ENCODE measurements at places on chromosomes 16 and 17.

DNA sequence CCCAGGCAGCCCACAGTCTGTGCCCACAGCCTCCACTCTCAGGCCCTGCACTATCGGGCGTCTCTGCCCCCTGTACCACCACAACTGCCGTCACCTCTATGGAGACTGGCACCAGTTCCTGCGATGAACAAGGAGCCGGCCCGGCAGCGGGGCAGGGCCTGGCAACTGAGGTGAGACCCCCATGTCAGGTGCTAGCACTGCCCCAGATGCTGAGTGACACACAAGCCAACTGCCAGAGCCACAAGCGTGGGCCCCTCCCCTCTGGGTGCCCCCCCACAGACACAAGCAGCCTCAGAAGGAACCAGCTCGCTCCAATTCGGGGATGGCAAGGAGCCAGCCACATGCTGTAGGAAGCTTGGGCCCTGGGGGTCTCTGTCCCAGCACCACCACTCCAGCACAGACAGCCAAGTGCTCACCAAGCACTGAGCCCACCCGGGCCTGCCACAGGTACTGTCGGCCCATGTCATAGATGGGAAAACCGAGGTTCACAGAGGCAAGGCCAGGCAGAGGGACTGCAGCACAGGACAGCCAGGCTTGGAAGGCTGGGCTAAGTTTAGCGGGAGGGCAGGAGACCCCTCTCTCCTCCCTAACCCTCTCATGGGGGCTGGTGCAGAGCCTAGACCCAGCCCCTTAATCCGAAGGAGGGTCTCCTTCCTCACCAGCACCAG lies 1.5 kb upstream of the PVALEF start:
- DNase-seq, result no peak

DNA sequence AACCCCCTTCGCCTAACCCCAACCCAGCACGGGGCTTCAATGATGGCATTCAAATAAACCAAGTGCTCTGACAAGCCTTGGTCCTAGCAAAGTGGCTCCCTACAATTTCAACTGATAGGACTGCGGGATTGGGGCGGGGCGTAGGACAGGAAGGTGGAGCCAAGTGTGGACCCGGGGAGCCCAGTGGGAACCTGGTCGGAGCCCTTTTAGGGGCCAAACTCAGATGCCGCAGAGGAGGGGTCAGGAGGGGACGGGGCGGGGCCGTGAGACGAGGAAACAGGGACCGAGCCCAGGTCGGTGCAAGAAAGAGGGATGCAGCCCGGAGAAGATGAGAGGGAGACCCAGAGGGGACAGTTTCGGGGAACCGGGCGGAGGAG lies 13.2 kb upstream of the CDIPT start:
- DNase-seq, result no peak

DNA sequence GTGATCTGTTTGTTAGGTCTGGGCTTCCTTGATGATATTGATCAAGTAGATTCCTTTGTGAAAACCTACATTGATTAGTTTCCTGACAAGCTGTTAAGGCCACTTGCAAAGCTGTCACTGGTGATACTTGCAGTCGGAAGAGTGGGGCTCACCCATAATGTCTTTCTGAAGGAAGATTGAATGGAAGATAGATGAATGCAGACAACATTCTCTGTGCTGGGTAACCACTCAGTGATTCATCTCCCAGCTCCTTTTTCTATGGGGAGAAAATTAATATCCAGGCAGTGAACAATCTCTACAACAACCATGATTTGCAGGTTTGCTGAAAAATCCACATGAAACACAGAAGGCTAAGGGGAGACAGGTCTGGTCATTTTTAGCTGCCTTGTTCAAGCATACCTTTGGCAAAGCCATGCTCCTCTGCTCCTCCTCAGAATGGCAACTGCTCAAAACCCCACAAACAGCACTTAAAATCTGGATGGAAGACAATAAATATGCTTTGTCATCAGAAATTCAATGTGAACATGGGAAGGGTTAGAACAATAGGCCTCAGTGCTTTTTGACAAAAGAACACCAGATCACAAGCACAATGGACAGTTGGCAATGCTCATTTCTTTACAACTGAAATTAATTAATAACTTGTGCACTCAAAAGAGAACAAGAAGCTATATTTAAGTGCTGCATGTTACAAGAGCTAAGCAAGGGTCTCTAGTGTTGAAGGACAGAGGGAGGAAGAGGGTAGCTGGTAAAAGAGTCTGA lies 495.4 kb downstream of the TOX3 start:
- no peak for DNase-seq

DNA sequence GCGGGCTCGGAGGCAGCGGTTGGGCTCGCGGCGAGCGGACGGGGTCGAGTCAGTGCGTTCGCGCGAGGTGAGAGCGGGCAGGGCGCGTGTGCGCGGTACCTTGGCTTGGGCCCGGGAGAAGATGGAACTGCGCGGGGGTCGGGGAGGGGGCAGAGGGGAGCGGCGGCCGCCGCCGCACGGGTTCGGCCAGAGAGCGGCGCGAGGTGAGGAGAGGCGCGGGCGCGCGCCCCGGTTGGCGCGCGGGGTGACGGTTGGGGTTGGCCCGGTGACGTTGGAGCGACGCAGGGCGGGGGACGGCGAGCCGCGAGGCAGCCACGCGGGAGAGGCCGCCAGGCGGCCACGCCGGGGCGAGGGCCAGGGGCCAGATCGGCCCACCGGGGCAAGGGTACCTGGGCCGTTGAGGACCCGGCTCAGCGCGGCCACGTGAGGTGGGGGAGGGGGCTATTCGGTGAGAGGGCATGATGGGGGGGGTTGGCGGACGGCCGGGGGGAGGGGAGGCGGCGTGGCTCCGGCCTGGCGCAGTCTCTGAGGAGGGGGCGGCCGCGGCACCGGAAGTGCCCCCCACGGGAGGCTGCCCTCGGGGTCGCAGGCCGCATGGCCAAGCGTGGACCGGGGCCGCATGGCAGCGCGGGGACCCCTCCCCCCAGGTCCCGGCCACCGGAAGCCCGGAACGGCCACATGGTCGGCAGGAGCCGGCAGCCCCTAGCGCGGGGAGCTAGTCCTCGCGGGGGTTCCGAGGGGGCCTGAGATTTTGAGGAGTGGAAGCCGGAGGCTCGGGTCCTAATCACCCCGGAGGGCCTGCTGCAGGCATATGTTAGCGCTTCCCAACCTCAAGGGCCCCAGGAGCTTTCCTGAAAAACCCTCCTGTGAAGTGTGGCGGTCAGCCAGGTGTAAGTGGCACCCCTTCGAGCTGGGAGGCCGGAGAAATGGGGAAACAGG lies 527 bp downstream of the EIF5A start:
- no peak for DNase-seq

GRCh38 chr17:44324092-44324570 lies 492 bp downstream of the SLC25A39 start:
- DNase-seq, result no peak

GRCh38 chr17:4986951-4987766 lies at the start of gene CAMTA2:
TSS of gene CAMTA2 (minus strand) at chr17:4987675. CDS start at chr17:4986222, 1,453 bp downstream.
- no peak for DNase-seq

GRCh38 chr17:74520790-74521480 lies 10.3 kb downstream of the CD300LB start:
- DNase-seq, result no peak

- DNase-seq, result no peak
Measured at GRCh38 chr17:72123530-72124437, 3.0 kb downstream of the SOX9 start.

DNA sequence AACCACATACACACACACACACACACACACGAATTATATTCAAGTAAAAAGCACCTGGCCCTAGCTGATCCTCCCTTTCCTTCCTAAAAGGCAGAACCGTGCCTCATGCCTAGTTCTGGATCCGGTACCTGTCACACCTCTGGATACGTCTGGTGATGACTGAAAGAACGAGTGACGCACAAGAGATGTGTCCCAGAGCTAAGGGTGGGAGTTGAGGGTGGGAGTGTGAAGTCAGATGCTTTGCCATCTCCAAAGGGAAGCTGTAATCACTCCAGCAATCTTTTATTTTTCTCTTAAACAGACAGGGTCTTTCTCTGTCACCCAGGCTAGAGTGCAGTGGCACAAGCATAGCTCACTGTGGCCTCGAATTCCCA lies 26.5 kb upstream of the GSG1L start:
- no peak for DNase-seq

DNA sequence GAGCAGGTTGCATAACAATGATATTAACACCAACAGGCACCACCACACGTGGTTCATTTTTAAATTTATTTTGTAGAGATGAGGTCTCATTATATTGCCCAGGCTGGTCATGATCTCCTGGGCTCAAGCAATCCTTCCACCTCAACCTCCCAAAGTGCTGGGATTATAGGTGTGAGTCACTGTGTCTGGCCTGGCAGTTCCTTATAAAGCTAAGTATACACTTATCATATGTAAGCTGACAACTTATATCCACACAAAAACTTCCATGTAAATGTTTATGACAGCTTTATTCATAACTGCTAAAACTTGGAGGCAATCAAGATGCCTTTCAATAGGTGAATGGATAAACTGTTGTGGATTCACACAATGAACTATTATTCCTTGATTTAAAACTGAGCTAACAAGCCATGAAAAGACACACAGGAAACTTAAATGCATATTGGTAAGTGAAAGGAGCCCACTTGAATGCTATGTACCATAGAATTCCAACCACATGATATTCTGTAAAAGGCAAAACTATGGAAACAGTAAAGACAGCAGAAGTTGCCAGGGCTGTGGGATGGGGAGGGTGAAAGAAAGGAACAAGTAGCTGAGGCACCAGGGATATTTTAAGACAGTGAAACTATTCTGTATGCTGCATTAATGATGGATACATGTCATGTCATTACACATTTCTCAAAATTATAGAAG lies 156.5 kb upstream of the KCNJ18 start:
- DNase-seq, result no peak

- no peak for DNase-seq
Measured at GRCh38 chr16:56321571-56321970, 103.8 kb downstream of the AMFR start.

DNA sequence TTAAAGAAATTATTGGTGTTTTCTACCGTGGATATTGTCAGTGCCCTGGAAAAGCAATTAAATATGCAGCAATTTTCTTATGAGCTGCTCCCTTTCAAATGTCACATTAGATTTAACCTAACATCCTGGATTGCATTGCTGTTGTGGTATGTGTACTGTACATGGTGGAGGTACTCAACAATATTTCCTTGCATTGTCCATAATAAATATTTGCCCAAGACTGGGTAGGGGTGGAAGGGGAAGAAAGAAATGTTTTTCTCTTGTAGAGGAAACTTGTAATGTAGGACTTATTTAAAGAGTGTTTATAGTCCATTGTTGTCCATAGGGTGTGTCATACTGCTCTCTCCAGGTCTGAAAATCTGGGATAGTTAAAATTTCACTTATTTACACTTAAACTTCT lies 346.2 kb upstream of the TBX2 start:
- no peak for DNase-seq

DNA sequence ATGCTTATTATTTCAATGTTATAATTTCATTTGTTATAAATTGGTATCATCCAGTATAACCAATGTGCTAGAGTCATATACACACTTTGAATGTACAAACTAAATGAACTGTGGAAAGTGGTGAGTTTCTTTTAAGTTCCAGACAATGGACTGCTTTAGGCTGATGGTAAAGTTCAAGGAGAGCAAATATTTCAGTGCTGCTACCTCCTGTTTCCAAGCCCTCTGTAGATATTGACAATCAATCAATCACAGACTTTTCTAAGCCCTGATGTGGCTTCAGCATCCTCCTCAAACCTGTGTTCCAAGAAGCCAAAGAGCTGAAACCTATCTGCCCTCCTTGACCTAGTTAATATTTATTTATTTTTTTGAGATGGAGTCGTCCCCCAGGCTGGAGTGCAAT lies 28.2 kb upstream of the SREBF1 start:
- DNase-seq, result no peak

- no peak for DNase-seq
Measured at GRCh38 chr16:66576296-66576695, 3.0 kb upstream of the CMTM2 start.

DNA sequence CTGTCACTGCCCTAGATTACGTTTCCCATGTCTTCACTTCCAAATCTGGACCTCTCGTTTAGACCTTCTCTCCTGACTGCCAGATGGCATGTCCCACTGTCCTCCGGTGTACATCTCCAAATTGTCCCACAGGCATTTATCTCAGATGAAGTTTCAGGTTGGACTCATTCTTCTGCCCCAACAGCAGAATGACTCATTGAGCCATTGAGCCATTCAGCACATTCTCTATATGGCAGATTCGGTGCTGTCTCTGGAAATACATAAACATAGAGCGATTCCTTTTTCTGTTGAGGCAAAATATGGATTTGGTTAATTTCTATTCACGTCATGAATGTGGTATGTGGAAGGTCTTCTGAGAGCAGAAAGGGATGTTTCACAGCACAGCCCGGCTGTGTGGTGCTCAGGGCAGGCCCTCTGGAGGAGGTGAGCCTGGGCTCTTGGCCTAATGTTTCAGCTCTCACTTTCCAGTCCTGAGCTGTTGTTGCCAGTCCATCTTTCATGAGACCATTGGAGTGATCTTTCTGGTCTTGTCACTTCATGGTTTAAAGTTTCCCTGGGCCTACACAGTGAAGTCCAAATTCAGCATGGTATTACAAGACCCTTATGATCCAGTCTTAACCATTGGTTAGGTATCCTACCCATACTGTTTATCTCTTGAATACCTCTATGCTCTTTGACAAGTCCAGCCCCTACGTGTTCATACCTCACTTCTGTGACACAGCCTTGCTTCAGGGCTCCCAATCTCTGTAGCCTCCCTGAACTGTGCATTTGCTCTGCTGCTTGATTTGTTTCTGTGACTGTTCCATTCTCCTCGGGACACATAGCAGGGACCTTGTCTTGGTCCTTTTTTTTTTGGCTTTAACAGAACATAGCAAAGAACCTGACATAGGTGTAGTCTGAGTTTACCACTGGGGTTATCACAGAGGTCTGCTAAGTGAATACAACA lies 15.9 kb downstream of the HAPSTR1 start:
- DNase-seq, result no peak

DNA sequence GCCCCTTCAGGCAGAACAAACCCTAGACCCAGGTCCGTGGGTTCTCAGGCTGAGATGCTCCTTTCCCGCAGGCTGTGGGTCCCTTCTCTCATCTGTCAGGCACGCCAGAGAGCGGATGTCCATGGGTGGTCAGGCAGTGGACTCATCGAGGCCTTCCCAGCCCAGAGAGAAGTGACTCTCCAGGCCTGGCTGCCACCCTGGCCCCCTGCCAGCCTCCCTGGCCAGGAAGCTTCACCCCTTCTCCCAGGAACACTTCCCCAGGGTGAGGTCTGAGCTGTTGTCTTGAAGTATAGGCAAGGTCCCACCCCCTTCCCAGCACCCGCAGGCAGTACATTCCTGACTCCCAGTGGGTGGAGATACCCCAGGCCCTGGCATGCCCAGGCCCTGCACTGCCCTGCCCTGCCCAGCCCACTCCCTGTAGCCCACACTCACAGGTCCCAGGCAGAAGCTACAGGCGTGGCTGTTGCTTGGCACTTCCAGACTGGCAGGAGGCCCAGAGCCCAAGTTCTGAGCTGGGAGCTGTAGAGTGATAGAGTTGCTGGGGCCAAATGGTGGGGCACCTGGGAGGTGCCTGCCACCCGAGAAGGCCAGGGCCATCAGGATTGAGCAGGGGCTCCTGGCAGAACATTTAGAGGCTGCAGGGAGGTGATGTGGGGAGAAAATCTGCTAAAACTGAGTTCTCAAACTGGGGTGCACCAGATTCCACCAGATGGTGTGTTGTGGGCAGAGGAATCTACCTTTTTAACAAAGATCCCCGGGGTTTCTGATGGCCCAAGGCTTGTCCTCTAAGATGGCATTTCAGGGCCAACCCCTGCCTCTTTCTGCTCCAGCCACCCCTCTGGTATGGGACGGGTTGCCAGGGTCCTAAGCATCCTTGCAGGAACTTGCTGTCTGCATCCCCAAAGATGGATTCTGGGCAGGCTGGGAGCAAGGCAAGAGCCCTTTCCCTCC lies 6.7 kb downstream of the ITGA3 start:
- DNase-seq, result no peak

GRCh38 chr17:17328251-17328650 lies 25.1 kb downstream of the NT5M start:
- DNase-seq, result no peak

Measured in AG09319 (cell line).